Epithelial cell of prostate (primary cell): ENCODE measurements at places on chromosomes 1 and 21.

DNA sequence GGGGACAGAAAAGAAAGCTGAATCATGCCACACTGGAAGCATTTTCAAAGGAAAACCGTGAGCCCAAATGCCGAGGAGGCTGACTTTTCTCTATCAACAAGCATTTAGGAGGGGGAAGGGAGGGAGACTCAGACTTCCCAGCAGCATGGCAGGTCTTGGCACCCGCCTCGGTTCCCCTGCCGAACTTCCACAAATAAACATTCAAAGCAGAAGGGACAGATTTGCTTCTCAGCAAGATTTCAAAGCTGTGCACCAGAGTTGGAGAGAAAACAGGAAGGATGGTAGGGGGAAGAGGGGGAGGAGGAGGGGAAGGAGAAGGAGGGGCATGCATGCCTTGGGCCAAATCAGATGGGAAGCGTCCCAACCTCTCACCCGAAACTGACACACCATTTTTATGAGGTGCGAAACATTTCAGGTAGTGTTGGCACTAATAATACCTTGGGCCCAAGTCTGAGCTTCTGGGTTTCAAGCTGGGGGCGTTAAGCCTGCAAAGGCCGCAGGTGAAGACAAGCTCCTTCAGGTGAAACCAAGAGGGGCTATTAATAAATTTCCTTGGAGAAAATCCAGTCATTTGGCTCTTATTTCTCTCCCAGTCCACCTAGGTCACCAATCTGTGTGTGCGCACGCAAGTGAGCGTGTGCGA lies 26.4 kb downstream of the ABCA4 start:
- no peak for DNase-seq

GRCh38 chr1:151619489-151620093 lies 7.7 kb downstream of the SNX27 start:
- no peak for DNase-seq

DNA sequence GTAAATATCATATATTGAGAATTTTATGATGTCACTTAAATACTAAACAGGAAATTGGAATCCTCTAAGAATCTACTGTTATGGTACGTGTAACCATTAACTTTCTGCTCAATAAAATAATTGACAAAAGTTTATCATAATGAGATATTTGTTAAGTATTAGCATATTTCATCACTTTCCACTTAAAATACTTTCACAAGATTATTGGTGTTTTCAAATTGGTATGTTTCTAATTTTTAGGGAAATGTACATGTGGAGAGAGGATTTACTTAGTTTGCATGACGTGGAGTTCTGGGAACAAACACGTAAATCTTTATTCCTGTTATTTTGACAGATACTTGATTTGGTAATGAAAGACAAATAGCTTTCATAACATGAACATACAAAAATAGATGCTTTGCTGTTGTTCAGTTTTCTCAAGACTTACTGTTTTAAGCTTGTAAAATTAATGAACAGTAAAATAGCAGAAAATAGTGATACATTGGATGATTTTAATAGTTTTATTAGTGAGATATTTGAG lies 1.6 kb downstream of the SRSF11 start:
- no peak for DNase-seq

- DNase-seq, result no peak
These were observed 252.3 kb downstream of the BRINP2 start for GRCh38 chr1:177423090-177423489.
